ENCODE measurements at places on chromosomes 4 and X.

- no peak for DNase-seq
Measured at GRCh38 chr4:8316911-8317351, 47.4 kb downstream of the HTRA3 start.

DNA sequence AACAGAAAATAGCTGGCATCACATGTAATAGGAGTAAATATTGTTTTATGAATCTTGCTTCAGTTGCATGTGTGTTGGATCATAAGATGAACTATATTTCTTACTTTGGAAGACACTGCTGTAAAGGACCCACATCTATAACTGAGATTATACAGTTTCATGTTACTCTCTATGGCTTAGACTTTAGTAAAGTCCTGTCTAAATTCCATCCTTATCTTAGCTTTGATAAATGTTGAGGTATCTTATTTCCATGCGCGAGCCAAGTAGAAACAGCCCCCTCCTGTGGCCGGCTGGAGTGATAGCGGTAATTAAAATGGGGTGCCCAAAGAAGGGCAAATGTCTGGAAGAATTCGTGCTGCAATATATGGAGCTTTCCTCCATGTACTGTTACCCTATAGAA is 43.0 kb downstream of the CCDC158 start:
- DNase-seq, result peak; percentile 43

GRCh38 chrX:9352694-9353411 is 112.0 kb upstream of the TBL1X start:
- peak; percentile 69 for DNase-seq

GRCh38 chr4:177229331-177229730 is 80.3 kb upstream of the NEIL3 start:
- no peak for DNase-seq

GRCh38 chr4:177778623-177779022 is 336.4 kb upstream of the AGA start:
- DNase-seq, result no peak

- DNase-seq, result no peak
Measured at GRCh38 chr4:56463711-56464110, 3.7 kb upstream of the SRP72 start.

- DNase-seq, result peak; percentile 56
Measured at GRCh38 chrX:152635941-152636340, 1.8 kb upstream of the GABRQ start.

DNA sequence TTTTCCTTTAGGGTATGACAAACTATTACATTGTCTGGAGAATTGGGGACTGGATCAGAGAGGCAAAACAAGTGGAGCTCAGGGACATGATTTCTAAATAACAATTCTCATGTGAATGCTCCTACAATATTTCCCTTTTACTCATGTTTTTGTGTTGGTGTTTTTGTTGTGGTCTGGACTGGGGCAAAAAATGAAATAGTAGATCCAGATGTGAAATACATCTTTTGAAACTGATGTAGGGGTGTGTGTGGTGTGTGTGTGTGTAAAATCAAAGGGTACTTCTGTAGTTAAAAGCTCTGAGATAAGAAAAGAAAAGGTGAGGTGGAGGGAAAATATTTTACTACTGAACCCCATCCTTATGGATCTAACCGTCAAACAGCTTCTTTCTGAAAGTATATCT is 188.4 kb upstream of the RPL34 start:
- no peak for DNase-seq

GRCh38 chr4:14743172-14743571 is 259.1 kb upstream of the CPEB2 start:
- peak; percentile 33 for DNase-seq

GRCh38 chrX:70552130-70552704 is 107.6 kb downstream of the DLG3 start:
- DNase-seq, result no peak

- DNase-seq, result no peak
Measured at GRCh38 chr4:21467551-21467950, 481.0 kb downstream of the KCNIP4 start.

DNA sequence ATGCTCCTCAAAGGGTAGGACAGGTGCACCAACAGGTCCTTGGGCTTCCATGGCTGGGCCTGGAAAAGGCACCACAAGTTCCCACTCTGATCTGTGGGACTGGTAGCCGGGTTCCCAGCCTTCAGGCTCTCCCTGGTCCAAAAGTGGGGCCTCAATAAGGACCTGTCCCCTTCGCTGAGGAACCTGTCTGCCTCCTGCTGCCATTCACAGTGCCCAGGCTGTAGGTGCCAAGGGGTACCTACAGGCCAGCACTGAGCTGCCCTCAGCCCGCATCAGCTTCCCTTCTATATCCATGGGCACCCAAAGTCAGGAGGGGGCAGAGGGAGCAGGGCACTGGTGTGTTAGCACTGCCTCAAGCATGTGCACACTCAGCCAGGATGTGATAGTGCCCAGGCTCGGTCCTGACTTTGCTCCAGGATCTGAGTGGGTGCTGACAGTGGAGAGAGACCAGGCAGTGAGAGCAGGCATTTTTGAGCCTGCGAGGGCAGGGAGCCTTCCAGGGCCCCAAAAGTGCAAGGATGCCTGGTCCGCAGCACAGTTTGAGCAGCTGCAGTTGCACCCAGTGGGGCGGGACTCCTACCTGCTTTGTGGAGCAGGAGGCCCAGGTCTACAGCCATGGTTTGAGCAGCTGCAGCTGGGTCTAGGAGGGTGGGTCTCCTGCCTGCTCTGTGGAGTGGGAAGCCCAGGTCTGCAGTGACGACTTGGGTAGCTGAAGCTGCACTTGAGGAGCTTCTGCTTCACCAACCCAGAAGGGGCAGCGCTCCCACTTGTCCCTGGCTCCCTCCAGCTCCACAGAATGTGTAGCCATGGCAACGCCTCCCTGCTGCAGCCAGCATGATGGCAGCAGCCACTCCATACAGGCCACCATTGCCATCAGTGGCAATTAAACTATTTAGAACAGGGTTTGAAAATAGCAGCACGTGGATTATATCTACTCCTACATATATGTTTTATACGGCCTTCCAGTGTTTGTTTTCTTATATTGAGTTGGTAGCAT is 376.4 kb downstream of the KCTD8 start:
- no peak for DNase-seq

DNA sequence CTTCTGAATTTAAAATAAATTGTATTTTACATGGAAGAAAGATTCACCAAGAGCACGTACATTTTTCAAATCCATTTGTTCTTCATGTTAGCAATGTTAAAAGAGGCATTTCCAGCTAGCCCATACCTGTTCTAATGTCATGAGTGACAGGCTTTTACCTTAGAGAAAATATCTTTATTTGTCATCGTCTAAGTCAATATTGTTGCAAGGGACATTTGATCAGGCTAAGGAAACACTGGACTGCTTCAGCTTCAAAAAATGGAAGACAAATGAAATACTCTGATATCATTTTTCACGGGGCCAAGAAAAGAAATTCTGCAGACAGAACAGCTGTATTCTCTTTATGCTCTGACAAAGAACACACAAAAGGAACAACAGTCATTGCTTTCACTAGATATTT is 207.7 kb downstream of the RCHY1 start:
- no peak for DNase-seq

GRCh38 chr4:131566026-131566425 is 1583.1 kb upstream of the PCDH10 start:
- DNase-seq, result no peak

DNA sequence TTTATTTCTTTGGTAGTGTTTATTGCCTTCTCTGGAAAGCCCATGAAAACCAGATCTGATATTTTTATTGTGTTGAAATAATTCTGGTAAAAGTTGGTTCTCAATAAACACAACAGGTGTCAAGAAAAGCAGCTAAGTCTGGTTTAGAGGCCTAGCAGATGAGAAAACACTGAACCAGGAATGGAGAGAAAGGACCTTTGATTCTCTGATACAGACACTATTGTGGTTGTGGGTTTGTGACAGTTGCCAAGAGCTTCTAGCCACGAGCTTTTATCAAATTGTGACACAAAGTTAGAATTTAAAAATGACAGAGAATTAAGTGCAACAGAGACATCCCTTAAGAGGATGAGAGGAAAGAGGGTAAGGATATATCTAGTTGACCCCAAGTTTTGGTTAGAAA is 42.6 kb downstream of the DDIT4L start:
- DNase-seq, result no peak

DNA sequence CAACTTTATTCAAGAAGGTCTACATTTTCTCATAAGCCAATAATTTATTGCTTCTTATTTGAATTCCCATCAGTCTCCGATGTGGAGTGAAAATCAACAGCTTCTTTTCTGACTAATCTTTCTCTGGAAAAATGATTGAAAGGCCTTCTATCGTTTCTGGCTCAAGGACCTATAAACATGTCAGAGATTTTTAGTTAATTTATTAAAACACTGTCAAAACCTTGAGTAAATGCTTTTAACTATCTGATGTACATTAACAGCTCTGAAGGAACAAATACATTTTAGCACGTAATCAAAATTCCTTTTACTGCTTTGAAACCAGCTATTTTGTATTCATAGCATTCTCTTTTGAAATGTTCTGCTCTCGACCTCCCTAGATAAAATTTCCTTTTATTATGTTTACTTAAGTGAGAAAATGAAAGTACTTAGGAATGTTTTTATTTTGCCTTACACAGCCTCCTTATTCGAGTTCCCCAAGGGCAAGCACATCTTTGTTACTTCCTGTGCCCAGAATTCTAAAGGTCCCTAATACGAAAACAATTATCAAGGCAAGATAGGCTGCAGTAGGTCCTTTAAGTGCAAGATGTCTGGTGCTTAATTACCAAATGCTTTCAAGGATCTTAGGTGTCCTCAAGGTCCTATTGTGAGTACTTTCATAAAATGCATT is 3.1 kb upstream of the ZFX start:
- no peak for DNase-seq

GRCh38 chr4:189087971-189088370 is 852.7 kb upstream of the FRG1 start:
- DNase-seq, result no peak

- DNase-seq, result peak; percentile 36
Measured at GRCh38 chrX:97806238-97806637, 922.5 kb downstream of the RPA4 start.

- DNase-seq, result no peak
Measured at GRCh38 chr4:4595252-4595651, 53.4 kb upstream of the STX18 start.

GRCh38 chr4:4851081-4851480 is 8.4 kb upstream of the MSX1 start:
- DNase-seq, result no peak

DNA sequence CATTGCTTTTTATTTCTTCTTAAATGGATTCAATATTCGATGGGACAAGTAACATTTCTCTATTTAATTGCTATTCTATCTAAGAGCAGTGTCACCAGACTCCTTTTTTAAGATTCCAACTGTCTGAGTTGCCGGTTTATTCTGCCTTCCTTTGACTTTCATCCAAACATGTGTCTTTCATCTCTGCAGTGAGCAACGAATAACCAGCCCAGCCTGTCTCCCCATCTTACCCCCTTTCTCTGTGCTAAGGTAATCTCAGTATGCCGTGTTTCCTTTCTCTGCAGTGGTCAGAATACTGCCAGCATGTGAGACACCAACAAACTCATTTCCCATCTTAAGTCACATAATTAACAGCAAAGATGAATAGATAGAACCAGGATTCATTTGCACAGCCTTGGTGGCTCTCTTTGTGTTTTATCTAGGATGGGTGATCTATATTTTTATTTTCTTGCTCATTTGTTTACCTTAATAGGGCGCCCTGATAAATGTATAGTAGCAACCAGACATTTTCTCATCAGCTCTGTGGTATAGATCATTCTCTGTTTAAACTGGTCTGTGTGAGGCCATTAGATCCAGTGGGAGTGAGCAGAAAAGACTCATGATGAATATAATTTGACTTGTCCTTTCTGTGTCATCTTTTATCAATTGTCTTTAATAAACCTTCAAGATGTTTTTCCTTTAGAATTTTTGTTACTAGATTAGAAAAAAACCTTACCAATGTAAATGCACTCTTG is 394.8 kb upstream of the IGFBP7 start:
- no peak for DNase-seq

DNA sequence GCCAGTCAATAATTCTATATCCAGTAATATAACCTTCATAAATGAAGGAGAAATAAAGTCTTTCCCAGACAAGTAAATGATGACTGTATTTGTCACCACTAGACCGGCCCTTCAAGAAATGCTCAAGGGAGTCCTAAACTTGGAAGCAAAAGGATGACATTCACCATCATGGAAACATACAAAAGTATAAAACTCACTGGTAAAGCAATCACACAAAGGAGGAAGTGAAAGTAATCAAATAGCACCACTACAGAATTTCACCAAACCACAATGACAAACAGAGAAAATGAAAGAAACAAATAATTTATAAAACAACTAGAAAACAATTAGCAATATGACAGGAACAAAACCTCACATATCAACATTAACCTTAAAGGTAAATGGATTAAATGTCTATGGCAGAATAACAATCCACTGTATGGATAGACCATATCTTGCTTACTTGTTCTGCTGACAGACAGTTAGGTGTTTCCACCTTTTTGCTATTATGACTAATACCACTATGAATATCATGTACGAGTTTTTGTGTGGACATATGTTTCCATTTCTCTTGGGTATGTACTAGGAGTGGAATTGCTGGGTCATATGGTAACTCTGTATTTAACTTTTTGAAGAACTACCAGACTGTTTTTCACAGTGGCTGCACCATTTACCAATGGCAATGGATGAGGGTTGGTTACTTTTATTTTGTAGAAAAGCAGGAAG is 44.9 kb downstream of the NAT8L start:
- DNase-seq, result no peak

DNA sequence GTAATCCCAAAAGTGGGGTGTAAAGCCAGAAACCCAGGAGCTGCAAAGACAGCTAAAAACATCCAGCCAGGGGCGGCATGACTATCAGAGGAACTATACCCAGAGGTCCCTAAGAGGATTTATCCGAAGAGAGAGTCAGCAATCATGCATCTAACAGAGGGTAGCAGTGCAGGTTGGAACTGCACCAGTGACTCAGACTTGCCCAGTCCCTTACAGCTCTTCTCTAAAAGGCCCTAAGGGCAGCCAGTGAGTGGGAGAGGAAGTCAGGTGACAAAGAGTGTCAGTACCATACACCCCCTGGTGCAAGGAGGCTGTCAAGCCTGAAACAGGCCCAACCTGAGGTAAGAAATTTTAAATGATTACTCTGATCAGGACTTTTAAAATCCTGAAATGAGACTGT is 88.1 kb downstream of the CAMK2D start:
- no peak for DNase-seq

GRCh38 chrX:43349363-43349762 is 306.7 kb upstream of the MAOA start:
- peak; percentile 9 for DNase-seq

DNA sequence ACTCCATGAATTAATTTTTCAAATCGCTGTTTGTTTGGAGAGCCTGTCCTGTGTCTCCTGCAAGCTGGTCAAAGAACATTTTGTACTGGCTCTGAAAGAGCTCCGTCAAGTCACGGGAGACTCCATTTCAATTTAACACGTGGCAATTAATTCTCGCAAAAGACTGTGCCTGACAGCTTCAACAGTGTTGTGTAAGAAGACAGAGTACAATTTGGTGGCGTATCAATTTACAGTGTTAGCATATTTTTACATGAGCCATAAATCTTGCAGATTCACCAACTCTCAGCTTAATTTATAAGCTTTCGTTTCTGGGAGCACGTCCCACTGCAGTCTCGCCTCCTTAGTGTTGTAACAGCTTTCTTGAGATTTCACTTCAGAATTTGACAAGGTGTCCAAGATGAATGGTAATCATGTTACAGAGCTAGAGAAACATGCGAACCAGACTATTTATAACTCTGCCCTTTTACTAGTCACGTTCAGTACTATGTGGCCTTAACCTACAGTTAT is 70.8 kb downstream of the RWDD4 start:
- DNase-seq, result peak; percentile 42
